ENCODE measurements at places on chromosomes 7 and 10. TPM values are rescaled to one million over a fixed set of nuclear protein-coding genes. Genes with fewer than 3 reads are reported as not detected.

GRCh38 chr10:50373821-50374501, 122.6 kb upstream of the ASAH2 start:
- DNase-seq: no peak

DNA sequence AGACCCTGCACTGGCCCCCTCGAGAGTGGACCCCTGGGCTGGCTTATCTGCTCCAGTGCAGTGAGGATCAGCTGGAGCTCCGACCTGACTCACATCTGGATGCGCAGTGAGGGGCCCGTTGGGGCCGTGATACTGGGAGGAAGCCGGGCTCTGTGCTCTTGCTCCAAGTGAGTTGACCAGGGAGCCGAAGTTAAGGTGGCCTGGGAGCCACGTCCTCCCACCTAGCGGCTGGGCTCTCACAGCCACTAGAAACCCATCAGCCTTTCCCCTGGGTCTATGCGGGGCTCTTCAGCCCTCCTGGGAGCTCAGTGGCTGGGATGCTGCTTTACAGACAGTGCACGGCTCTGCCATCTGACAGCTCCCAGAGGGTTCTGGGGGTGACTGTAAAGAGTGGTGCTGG, 9.1 kb downstream of the ALKBH4 start:
- DNase-seq: no peak

DNA sequence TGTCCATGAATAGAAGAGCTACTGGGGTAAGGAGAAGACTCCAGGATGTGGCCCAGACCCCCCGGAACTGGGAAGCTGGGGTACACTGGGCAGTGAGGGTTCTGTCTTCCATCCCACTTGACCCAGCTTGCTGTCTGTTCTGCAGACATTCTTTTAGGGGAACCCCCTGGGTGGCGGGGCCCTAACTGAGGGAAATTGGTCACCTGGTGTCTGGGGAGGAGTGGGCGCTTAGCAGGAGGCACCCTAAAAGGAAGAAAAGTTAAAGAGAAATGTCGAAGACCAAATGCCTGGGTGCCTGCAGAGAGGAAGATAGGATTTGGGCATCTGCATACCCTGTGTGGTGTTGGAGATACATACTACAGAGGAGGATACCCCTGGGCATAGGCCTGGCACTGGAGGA, 1.0 kb downstream of the AP1S1 start:
- DNase-seq: no peak

DNA sequence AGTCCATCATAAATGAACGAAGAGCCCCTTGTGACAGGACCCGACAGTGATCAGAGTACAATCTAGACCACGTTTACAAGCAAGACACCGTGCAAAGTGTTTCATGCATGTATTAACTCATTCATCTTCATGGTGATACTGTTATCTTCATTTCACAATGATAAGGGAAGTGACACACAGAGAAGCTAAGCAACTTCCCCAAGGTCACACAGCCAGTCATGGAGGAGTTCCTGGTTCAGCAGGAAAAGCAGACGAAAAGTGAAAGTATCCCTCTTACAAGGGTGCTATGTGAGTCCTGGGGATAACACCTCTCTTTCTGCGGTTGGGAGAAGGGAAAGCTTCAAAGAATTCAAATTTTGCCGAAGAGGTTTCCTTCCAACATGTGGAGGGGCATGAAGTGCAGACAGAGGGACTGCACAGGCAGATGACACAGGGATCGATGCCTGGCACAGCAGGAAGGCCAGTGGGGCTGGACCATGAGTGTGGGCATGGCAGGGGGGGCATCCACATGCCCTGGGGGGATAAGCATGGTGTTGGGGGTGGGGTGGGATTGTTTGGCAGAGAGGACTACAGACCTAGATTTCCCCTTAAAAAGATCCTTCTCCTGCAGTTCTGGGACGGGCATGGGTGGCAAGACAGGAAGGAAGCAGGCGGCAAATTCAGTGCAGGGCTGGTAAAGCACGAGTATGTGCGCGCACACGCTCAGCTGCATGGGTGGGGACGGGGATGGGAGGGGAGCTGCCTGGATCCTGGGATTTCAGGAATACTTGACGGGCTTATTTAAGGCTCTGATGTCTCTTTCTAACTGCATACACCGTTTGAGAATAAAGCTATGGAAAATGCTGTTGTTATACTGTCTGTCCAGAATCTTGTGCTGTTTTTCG, 33.5 kb upstream of the DDC start:
- no peak for DNase-seq

DNA sequence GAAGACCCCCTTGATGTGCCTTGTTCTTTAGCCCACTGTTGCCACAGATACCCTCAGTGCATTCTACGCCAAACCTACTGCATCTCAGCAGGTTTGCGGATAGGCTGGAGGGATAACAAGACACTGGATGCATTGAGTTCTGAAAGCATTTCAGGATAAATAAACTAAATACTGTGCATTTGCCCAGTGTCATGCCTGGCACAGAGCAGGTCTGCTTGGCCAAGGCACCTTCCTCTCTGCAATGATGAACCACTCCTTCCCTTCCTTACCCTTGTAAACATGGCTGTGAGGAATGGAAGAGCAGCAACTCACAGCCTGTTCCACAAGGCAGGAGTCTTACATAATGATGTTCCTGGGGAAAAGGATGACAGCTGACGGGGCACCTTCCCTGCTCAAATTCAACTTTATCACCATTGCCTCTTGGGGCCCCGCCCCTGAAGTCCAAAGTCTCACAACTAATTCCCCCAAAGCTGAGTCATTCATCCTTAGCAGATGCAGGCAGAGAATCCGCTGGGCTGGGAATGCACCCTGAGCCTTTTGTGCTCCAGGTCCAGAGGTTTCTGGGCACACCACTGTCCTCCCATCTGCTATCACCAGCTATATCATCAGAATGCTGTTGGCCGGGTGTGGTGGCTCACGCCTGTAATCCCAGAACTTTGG, 11.6 kb downstream of the DDX56 start:
- DNase-seq: no peak

SLC13A1 gene
- polyA plus RNA-seq: 17.0 TPM

GRCh38 chr10:70722820-70723424, 50.6 kb downstream of the ADAMTS14 start:
- DNase-seq: no peak

DIP2C gene
- polyA plus RNA-seq: 6.2 TPM

GRCh38 chr7:36742911-36743775, 18.8 kb upstream of the AOAH start:
- no peak for DNase-seq

Measured in kidney (tissue), 22 donors.